NCI-H187 treated with DMSO at 0.1 percent for 48 hours (cell line): ENCODE measurements at places on chromosomes 7 and 10.

GRCh38 chr10:15202639-15203038 is 34.1 kb upstream of the NMT2 start:
- DNase-seq = no peak

DNA sequence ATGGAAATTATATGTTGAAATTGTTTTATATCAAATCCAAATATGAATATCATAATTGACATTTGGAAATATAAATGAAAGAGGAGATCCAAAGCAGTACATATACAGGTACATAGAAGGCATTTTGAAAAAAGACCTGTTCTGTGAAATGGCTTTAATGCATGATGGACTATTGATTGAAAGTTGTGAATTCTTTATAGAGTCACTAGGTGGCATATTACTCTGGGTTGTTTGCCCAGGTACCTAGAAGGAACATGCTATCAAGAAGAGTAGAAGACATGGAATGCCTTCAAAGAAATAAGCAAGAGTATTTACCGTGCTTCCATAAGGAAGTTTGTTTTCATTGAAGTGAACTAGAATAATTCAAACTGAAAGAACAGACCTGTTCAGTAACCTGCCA is 160.0 kb upstream of the ANK3 start:
- no peak for DNase-seq

- no peak for DNase-seq
Measured at GRCh38 chr10:11874568-11875493, 51.7 kb downstream of the PROSER2 start.

DNA sequence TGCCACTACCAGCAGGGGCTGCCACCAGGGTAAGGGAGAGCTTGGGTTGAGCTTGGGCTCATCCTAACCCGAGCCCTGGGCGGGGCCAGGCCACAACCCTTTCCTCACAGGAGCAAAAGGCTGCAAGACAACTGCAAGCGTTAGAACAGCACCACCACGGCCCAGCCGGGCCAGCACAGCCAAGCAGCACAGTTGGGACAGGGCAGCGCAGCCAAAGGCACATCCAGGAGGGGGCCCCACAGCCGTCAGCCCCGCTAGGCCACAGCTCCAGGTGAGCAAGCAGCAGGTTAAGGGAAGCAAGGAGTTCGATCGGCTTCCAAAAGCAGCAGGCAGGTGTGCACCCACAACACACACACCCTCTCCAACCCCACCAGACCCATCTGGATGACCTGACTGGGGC is 7.0 kb upstream of the NDST2 start:
- DNase-seq = no peak

- DNase-seq = no peak
Measured at GRCh38 chr7:43583424-43584194, 701 bp downstream of the STK17A start.

DNA sequence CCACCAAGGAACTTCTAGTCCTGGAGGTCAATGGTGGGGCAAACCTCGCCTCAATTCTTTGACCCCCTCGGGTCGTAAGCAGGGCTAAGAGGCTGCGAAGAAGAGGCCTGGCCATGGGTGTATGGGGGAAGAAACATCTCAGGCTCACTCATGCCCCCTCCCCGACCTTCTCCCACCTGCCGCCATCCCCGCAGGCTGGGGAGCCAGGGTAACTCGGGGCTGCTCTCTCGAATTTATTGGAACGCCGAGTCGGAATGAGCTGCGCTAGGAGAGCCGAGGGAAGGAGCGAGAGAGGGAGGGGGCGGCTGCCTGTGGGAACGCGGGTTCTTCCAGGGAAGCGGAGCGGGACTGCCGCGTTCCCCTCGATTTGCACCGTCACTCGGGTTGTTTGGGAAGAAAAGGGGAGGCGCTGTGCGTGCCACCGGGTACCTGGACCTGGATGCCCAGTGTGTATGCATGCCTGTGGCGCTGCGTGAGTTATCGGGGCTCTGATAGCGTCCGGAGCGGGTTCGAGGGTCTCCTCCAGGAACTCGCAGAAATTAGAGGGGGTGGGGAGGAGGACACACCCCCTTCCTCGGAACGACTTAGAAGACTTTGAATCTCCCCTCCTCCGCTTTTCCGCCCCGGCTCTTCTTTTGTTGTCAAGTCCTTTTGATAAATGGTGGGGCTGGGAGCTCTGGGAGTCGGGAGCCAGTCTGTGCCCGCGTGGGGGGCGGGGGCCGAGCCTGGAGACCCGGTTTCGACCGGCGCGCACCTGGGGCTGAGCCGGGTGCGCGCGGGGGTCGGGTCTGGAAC is 1.8 kb upstream of the ZNF503 start:
- DNase-seq = no peak

- DNase-seq = no peak
Measured at GRCh38 chr7:44050915-44051560, 6.5 kb downstream of the DBNL start.

- no peak for DNase-seq
Measured at GRCh38 chr10:118922226-118922625, 107.3 kb upstream of the NANOS1 start.

- DNase-seq = no peak
Measured at GRCh38 chr10:96998329-96998888, 166.3 kb downstream of the LCOR start.

DNA sequence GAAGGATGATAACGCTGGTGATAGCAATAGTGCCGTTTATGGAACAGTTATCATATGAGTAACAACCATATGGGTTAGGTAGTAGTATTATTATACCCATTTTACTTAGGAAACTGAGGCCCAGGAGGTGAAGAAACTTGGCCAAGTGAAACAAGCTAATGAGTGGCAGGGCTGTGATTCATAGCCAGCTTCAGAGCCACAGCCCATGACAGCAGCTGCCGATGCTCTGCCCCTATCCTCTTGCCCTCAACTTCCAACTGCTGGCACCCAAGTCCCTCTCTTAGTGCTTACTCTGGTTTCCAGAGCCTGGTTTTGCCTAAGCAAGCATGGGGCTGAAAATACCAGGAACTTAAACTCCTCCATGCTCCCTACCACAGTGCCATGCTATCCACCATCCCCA is 12.3 kb downstream of the SH3PXD2A start:
- no peak for DNase-seq

GRCh38 chr10:112701878-112702255 is 248.2 kb upstream of the TCF7L2 start:
- DNase-seq = no peak

DNA sequence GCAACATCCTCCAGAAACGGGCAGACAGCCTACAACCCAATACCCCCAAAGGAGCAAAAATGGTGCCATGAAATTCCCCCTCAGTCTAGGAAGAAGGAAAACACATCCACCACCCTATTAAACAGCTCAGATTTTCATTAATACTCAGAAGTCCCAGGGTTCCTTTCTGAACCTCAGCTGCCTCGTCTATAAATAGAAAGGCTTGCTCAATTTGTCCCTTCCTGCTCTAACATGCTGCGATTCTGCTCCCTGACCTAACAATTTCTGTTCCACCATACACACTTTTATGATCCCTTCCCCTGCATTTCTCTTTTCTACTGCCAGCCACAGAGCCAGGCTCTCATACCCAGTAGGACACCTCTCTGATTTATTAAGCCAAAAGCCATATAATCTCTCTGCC is 68.1 kb downstream of the MTERF1 start:
- no peak for DNase-seq
